ENCODE measurements at places on chromosomes 6 and 20. TPM values are rescaled to one million over a fixed set of nuclear protein-coding genes. Genes with fewer than 3 reads are reported as not detected.

GRCh38 chr20:58109126-58109880, 119.2 kb downstream of the ANKRD60 start:
- no peak overlapping the region for H3K27ac ChIP-seq
- no peaks in the 10 kb centered on the region for H3K27me3 ChIP-seq
- no peak for DNase-seq

DNA sequence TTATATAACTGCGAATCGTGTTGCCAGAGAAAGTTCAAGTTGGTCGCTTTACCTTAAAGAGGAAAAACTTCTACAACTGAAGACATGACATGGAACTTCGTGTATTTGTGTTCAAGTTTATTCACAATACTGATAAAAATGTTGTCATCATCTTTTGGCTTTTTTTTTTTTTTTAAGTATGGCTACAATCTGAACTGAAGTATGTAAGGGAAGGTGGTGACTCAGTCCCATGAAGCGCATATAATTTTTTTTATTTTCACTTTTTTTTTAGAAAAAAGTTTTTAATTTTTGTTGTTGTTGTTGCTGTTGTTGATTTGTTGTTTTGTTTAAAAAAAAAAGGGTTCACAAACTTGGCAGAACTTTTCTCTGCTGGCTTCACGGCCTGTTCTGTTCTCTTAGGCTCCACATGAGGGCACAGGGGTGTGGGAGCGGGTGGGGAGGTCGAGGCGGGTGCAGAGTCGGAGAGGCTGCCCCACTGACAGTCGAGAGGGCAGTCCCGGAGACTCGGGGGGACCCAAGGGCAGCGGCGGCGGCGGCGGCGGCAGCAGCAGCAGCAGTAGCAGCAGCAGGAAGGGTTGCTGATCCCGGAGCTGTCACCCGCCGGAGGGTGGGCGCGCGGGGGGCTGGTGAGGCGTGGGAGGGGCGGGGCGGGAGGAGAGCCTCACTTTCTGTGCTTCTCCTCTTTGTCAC, 17.0 kb downstream of the TFAP2A start:
- H3K4me1 ChIP-seq, result peaks cover 8% of the 10 kb centered on the region
- no peak overlapping the region for H3K27ac ChIP-seq
- DNase-seq, result no peak
- H3K4me3 ChIP-seq, result no peak overlapping the region

GRCh38 chr6:41671376-41671775, 33.1 kb downstream of the MDFI start:
- no peaks in the 10 kb centered on the region for H3K27me3 ChIP-seq
- DNase-seq, result no peak
- peaks cover 5% of the 10 kb centered on the region for H3K4me1 ChIP-seq
- H3K36me3 ChIP-seq, result no peaks in the 10 kb centered on the region
- H3K27ac ChIP-seq, result no peak overlapping the region
- H3K4me3 ChIP-seq, result no peak overlapping the region

GRCh38 chr20:38166703-38167233, 1.7 kb upstream of the TGM2 start:
- H3K36me3 ChIP-seq, result no peaks in the 10 kb centered on the region
- H3K27ac ChIP-seq, result no peak overlapping the region
- H3K4me1 ChIP-seq, result 0 out of 2 replicates have a peak, but pooled peaks cover 2% of the 10 kb centered on the region
- no peaks in the 10 kb centered on the region for H3K27me3 ChIP-seq

GRCh38 chr6:4809999-4810918, 34.1 kb downstream of the CDYL start:
- DNase-seq, result no peak
- H3K4me3 ChIP-seq, result no peak overlapping the region
- no peaks in the 10 kb centered on the region for H3K27me3 ChIP-seq
- H3K27ac ChIP-seq, result no peak overlapping the region
- H3K4me1 ChIP-seq, result peaks cover 12% of the 10 kb centered on the region

- no peaks in the 10 kb centered on the region for H3K27me3 ChIP-seq
- H3K4me1 ChIP-seq, result no peaks in the 10 kb centered on the region
- no peak overlapping the region for H3K27ac ChIP-seq
- no peak for DNase-seq
- no peak overlapping the region for H3K4me3 ChIP-seq
These were observed 125.7 kb upstream of the MTHFD1L start for GRCh38 chr6:150739711-150740349.

DNA sequence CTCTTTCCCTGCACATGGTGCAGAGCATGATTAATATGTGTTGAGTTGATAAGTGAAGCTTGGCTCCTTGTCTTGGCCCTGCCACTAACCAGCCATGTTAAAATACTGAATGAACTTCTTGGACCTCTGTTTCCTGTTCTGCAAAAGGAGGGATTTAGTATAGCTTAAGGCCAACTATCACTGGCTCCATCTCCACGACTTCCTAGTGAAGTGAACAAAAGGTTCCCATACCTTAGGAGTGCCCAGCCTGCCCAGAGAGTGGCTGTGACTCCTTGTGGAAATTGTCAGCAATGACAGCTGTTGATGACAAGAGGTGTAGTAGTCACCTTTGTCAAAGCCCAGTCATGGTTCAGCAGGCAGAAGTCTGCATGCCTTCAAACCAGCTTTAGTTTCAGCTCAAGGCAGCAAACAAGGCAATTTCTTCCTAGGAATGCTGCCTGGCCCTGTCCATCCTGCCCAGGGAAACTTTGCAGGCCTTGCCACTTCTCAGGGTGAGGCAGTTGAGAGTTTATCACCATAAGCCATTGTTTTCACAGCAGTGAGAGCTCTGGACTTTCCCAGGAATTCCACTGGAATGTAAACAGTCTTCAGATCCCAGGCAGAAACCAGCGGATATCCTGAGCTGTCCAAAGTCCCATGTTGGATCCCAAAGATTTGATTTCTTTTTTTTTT, 169.7 kb upstream of the TNFAIP3 start:
- no peaks in the 10 kb centered on the region for H3K4me1 ChIP-seq
- DNase-seq, result no peak
- H3K4me3 ChIP-seq, result no peak overlapping the region
- no peaks in the 10 kb centered on the region for H3K36me3 ChIP-seq
- H3K27ac ChIP-seq, result no peak overlapping the region

- H3K36me3 ChIP-seq, result no peaks in the 10 kb centered on the region
- peak; percentile 70 for DNase-seq
- H3K4me1 ChIP-seq, result no peaks in the 10 kb centered on the region
- no peak overlapping the region for H3K27ac ChIP-seq
- peak overlapping the region; percentile 79 for H3K4me3 ChIP-seq
- H3K27me3 ChIP-seq, result no peaks in the 10 kb centered on the region
These were observed 807 bp downstream of the TBC1D20 start for GRCh38 chr20:461254-462198.

DNA sequence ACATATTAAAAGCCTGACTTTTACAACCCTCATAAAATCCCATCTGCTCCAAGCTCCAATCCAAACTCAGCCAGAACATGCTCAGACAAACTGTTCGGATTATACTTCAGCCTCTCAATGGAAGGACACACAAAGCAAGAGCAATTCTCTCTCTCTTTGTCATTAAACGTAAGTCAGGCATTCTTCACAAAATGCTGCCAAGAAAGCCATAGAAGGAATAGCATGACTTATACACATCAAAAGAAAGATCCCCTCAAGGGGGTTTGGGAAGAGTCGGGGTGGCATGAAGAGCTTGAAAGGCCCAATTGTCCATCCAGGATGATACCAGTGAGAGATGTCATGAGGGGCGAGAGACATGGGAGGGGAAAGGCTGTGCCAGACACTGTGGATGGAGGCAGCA, 268.9 kb downstream of the PREX1 start:
- H3K36me3 ChIP-seq, result no peaks in the 10 kb centered on the region
- no peaks in the 10 kb centered on the region for H3K4me1 ChIP-seq
- H3K27ac ChIP-seq, result no peak overlapping the region
- no peaks in the 10 kb centered on the region for H3K27me3 ChIP-seq
- DNase-seq, result no peak

DNA sequence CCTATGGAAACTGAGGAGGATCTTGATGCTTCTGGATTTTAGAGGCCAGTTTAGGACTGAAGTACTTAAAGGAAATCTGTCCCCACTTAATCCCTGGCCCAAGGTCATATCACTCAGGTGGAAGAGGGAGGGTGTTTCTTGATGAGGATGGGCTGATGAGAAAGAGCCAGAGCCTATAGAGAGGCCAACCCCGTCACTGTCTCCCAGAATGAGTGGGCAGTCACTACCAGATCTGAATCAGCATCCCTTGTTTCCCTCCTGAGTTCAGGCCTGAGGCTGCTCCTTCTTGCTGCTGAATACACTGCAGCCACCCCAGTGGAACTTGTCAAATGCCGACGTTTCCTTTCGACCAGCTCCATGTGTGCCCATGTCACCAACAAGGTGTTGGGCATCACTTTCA, 14.8 kb downstream of the ARMC12 start:
- no peak overlapping the region for H3K27ac ChIP-seq
- no peak overlapping the region for H3K4me3 ChIP-seq
- peaks cover 3% of the 10 kb centered on the region for H3K4me1 ChIP-seq

DNA sequence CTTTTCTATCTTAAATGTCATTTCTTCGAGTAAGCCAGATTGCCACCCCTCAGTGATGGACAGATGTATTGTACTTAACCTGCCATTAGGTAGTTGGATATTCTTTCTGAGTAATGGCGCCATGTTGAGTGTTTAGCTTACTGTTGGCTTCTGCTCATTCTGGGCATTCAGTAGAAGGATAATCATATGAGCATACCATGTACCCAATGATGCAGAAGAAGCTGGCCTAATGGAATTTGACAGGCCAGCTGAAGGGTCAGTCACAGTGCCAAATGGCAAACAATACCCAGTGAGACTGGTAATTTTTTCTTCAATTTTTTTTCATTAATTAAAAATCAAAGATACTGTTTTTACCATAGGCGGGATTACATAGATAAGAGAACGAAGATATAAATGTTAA, 1010.8 kb upstream of the EYS start:
- no peak for DNase-seq
- no peaks in the 10 kb centered on the region for H3K4me1 ChIP-seq
- no peaks in the 10 kb centered on the region for H3K27me3 ChIP-seq
- no peak overlapping the region for H3K27ac ChIP-seq
- no peak overlapping the region for H3K4me3 ChIP-seq
- no peaks in the 10 kb centered on the region for H3K36me3 ChIP-seq

DNA sequence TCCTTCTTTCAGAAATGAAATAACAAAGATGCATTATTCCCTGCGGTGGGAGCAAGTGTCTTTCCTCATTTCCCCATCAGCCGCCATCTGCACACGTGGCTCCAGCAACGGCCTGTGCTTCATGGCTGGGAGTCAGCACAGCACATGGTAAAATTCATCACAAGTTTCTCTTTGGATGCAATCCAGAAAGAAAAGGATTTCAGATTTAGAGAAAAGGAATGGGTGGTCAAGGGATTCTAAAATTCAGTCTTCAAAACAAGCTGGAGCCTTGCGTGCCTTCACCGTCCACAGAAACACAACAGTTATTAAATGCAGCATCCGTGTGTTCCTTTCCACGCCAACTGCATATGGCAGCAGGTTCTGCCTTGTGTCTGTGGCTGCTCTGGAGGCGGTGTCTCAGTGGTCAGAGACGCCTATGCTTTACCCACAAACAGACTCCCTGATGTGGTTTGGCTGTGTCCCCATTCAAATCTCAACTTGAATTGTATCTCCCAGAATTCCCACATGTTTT, 107.6 kb downstream of the THBS2 start:
- 0 out of 2 replicates have a peak, but pooled peaks cover 2% of the 10 kb centered on the region for H3K4me1 ChIP-seq
- no peaks in the 10 kb centered on the region for H3K27me3 ChIP-seq
- no peaks in the 10 kb centered on the region for H3K36me3 ChIP-seq
- H3K27ac ChIP-seq, result no peak overlapping the region
- H3K4me3 ChIP-seq, result no peak overlapping the region

- H3K27ac ChIP-seq, result no peak overlapping the region
- H3K27me3 ChIP-seq, result no peaks in the 10 kb centered on the region
- DNase-seq, result no peak
- no peaks in the 10 kb centered on the region for H3K36me3 ChIP-seq
- H3K4me1 ChIP-seq, result no peaks in the 10 kb centered on the region
These were observed 40.3 kb upstream of the IRF4 start for GRCh38 chr6:351011-351866.

DNA sequence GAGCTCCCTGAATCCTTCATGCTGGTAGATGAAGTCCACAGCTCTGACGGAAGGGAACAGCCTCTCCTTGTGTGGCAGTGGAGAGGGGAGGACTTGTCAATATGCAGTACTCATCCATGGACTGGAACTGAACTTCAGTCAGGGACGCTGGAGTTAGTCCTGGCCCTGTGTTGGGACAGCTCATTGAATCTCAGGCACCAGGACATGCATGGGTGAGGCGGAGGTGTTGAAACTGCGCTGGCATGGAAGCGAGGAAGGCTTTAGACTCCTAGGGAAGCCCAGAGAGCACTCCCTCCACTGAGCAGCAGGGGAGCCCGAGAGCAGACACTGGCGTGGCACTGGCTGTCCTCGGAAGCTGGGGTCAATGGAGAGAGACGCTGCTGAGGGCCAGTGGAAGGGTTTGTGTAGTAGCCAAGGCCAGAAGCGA, 161.3 kb upstream of the GGTLC1 start:
- no peak for DNase-seq
- H3K4me1 ChIP-seq, result no peaks in the 10 kb centered on the region
- H3K36me3 ChIP-seq, result no peaks in the 10 kb centered on the region
- no peak overlapping the region for H3K27ac ChIP-seq

DNA sequence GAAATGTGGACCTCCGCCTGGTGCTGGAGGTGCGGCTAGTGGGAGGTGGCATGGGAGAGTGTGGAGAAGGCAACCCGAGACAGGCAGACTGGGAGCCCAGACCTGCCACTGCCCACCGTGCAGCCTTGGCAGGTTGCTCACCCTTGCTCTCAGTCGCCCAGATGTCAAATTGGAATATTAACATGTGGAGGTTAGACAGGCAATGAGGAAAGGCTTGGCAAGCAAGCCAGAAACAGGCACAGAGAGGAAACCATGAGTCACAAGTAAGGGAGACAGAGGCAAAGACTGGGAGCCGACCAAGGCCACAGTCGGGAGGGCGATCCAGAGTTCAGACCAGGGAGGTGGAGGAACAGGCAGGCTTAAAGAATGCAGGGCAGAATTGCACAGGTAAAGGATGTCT, 178.2 kb downstream of the FOXC1 start:
- no peak overlapping the region for H3K4me3 ChIP-seq
- no peaks in the 10 kb centered on the region for H3K36me3 ChIP-seq
- no peaks in the 10 kb centered on the region for H3K27me3 ChIP-seq
- DNase-seq, result no peak
- no peak overlapping the region for H3K27ac ChIP-seq
- no peaks in the 10 kb centered on the region for H3K4me1 ChIP-seq

DNA sequence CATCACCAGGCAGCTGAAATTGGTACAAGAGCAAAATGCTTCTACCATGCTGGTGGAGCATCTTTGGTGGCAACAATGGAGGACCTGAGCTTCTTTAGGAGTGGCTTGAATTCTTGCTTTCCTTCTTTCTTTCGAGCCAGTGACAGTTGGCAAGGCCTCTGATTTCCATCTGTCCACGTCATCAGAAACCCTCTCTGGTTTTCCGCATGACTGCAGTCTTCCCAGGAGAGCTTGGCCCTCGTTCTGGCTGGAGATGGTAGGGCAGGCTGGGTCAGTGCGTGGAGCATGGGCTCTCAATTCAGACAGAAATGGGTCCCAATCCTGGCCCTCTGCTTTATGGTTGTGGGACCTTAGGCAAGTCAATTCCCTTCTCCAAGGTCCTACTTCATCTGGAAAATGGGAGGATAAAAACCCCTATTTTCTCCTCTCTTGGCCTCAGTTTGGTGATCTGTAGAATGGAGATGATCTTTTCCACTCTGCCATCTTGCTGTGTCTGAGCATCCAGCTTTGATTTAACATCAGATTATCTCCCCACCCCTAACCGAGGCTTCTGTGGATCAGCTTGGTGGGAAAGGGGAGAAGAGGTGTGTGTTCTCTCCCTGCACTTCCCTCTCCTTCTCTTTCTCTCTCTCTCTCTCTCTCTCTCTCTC, 3.6 kb upstream of the BPIFB1 start:
- H3K36me3 ChIP-seq, result no peaks in the 10 kb centered on the region
- no peak for DNase-seq
- H3K27me3 ChIP-seq, result no peaks in the 10 kb centered on the region
- H3K4me3 ChIP-seq, result no peak overlapping the region

GJA10 gene
- total RNA-seq, result not detected

SIRPB1 gene
- total RNA-seq, result 0.54 TPM

CD109 gene
- total RNA-seq, result 4.9 TPM

SCUBE3 gene
- total RNA-seq, result 1.0 TPM
